ENCODE measurements at places on chromosomes 4 and X.

GRCh38 chr4:70359115-70359661 is 1.4 kb upstream of the SMR3A start:
- no peak for DNase-seq

DNA sequence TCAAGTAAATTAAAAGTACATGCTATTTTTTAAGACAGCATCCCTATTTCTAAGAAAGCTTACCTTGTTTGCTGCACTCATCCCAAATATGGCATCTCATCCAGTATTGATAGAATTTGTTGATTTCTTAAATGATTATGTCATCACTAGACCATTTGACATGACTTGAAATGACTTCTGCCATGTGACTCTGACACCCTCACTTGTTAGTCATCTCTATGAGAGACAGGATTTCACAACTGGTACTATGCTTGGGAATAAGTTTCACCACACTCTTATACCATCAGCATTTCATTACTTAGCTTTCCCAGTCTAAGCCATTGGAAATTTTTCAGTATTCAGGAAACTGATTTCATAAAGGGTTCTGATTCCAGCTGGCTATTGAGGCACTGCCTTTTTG is 55.3 kb downstream of the TMPRSS11F start:
- no peak for DNase-seq

GRCh38 chr4:183244506-183244905 is 75.6 kb downstream of the CLDN22 start:
- DNase-seq: no peak

DNA sequence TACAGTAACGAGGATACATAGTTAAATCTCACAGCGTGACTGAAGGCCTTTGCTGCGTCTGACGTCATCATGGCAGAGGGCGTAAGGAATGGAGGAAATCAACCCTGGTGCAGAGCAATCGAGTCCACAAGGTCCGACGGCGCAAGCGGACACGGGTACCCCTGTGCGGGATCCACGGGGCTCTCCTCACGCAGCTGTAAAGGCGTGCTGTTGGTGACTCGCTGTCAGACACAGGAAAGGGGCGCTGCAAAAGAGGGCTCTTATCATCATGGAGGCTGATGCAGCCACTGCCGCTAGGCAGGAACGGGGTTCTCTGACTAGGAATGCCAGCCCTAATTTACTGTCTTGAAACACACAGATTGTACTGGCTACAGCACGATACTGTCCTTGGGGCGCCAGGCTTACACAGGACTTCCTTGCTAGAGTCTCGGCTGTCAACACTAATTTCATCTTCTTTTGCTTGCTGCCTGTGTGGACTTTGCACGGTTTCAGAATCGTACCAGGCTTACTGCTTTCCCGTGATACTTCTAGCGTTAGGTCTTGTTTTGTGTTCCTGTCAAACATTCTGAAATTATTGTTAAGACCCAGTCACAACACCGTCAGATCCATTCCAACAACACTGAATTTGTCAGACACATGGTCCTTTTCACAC is 13.6 kb downstream of the RNF212 start:
- DNase-seq: no peak

DNA sequence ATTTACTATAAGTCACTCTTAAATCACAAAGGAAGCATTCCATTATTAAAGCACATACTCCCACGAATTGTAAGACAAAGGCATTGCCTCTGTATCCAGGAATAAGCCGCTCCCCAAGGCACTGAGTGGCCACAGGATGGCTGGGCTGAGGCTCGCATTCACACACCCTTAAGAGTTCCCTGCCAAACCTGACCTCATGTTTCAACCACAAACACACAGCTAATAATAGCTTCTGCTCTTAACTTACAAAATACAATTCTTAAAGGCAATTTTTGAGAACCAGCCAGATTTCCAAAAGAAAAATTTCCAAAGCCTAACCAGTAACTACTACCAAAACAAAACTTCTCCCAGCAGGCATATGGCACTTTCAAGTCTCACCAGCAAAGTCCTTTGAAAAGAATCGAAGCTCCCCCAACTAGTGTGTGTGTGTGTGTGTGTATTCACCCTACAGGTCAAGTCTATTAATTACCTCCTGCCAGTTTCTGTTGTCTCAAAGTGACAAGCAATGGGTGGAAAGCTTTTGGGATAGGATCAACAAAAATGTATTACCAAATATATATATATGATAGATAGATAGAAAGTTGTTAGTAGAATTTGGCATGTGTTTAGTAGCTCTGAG is 36.0 kb downstream of the ARHGAP6 start:
- DNase-seq: peak; percentile 27

GRCh38 chrX:37420756-37421155 is 71.6 kb downstream of the PRRG1 start:
- DNase-seq: no peak

- DNase-seq: no peak
Observed at GRCh38 chr4:85866508-85866907, 391.6 kb downstream of the ARHGAP24 start.

GRCh38 chrX:1433646-1434357 is 18.9 kb downstream of the ASMTL start:
- no peak for DNase-seq
